ENCODE measurements at places on chromosomes 5 and 9.

DNA sequence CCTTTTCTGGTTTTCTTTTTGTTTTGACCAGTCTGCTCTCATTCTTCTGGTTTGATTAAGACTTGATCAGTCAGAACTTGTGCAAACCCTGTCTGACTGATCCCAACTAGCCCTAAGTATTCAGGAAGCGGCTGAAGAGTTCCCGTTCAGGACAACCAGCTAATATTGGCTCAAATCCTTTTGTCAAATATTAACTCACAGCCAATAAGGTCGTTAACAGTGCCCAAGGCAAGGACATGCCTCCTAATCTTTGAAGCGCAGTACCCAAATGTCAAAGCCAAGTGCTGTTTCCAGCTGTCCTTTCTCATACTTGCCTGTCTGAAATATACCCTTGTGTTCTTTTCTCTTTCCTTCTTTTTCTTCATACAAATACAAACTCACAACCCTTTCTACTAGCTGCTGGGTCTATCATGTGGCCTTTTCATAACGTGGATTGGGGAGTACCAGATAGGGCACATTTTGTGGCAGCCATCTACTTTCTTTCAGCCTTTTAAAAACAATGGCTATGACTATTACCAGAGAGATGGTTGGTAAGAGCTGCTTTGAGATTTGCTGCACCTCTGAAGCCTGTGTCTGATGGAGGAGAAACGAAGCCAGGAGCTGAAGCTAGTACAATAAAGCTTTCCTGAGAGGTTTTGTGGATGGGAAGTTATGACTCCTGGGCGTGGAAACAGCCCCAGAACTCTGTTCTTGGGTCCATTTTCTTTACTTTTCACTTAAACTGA, 266.4 kb upstream of the ZNF608 start:
- DNase-seq = no peak

DNA sequence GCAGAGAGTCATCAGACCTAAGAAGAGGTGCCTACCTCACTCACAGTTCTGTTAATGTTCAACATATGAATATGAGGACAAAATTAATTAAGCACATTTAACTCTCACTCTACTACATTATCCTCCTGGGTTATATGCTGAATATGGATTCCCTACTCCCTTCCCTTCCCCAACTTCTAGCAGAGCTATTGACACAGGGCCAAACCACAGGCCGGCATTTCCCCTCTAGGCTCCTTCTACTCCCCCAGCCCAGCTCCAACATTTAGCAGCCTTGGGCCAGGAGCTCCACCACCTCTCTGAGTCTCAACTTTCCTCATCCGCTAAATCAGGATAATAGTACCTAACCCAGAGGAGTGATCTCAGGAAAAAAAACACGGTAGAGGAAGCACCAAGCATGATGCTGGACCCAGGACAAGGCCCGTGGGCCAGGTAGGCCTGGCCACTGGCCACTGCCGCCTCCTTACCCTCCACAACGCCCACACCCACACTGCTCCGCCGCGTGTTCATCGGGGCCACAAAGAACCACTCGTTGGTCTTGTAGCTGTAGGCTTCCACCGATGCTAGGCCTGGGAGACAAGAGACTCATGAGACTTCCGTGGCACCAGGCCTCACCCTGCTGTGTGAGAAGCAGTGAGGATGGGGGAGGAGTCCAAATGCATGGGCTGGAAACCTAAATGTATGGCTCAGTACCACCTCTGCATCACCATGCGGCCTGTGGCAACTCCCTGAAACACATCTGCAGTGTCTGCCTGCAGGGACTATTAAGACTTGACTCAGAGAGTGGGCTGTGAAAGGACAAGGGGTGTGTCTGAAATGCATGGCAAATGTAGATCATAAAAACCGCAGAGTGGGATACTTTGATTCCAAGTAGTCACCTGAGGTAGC, 98.8 kb downstream of the KLHL3 start:
- no peak for DNase-seq

GRCh38 chr5:135058331-135058732, 24.3 kb upstream of the PITX1 start:
- DNase-seq = no peak

GRCh38 chr5:84213212-84213611, 171.5 kb downstream of the EDIL3 start:
- no peak for DNase-seq

GRCh38 chr5:38845526-38846378, at the start of gene OSMR:
TSS of gene OSMR (plus strand) at chr5:38846012. CDS start at chr5:38869045, 23,033 bp downstream.
- no peak for DNase-seq

All from activated naive CD4-positive, alpha-beta T cell treated with anti-CD3 and anti-CD28 coated beads, Interleukin-2, amount 50 U/mL, for 16 hours (primary cell).